Glomerular endothelial cell (primary cell): ENCODE measurements at places on chromosomes 2 and 18. TPM values are rescaled to one million over a fixed set of nuclear protein-coding genes. Genes with fewer than 3 reads are reported as not detected.

MYCN gene
- 1.8 and 6.5 TPM in 2 replicates for total RNA-seq

IL1F10 gene
- not detected in 2 replicates for total RNA-seq

AQP12A gene
- total RNA-seq: not detected in 2 replicates

EGR4 gene
- total RNA-seq: not detected in 2 replicates

C1QL2 gene
- total RNA-seq: not detected in 2 replicates

LOXHD1 gene
- not detected in 2 replicates for total RNA-seq

TUBA4A gene
- 7.8 and 21.4 TPM in 2 replicates for total RNA-seq
